ENCODE measurements at places on chromosomes 6 and 20.

GRCh38 chr6:123001540-123001939, 5.5 kb downstream of the CLVS2 start:
- DNase-seq: no peak

DNA sequence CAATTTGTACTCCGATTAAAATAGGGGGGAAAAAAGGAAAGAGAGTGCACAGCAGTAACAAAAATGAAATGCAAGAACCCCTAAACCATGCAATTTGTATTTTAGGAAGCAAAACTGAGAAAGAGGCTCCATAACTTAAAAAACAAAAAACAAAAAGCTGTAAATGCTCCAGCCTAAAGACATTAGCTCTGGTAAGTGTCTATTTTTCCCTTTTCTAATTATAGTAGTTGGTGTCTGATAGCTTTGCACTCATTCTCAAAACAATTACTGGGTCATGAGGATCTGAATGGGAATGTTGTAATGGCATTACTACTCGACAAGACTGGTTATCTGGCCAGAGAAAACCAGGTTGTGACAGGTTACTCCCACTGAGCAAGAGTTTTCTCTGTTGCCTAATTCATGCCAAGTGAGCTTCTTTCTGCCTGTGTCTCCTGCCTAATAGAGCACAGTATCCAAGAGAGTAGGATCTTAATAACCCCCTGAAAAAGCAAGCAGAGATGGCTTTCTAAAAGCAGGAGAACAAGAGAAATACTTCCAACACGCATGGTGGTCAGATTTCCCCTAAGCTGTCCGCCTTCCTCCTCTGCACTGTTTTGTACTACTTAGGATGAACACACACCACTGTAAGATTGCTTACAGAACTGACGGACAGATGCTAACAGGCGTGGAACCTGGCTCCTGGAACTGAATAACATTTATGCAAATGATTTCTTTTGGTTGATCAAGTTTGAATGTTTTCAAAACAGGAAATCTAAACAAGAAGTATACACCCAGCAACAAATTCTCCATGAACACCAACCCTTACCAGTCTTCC, 86.4 kb downstream of the FKBP5 start:
- no peak for DNase-seq

- DNase-seq: no peak
These were observed 40.3 kb upstream of the OGFRL1 start for GRCh38 chr6:71248306-71248765.

GRCh38 chr6:165647041-165647440, 16.0 kb downstream of the PDE10A start:
- DNase-seq: no peak

DNA sequence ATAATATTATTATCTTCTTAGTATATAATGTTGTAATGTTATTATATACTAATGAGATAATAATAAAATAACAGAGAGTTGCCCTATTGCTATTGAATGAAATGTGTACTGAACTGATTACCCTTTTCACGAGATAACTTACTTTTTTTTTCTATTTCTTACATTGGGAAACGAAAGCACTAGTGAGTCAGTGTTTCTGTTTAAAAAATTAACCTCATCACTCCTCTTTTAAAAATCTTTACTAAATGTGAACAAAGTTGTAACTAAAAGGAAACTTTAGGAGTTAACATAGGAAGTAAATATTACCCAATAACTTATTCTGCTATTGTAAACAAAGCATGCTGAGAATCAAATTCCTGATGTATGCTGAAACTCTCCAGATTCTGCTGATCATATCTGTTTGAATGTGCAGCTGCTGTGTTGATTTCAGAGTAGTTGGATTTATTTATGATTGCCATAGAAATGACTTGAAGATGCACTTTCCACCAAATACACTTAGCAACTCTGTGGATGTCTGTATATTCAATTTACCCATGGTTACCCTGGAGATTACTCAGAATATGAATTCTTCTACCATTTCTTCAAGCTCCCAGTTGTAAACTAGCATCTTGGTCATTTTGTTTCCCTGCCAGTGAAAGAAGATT, 523.4 kb downstream of the TENT5A start:
- no peak for DNase-seq

DNA sequence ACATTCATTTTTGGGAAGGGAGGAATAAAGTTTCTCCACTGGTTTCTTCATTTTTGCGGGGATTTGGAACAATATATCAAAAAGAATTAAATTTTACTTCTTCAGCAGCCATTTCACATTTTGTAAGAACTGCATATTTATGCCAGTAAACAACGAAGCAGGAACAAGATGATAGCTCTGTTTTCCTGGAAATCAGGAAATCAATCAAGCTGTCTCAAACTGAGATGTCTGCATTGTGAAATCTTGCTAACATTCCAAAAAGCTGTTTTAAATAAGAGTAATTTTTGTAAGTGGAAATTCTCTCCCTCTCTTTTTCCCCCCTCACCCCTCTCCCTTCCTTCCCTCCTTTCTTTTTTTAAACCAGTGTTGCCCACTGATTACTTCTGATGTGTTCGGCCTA, 20.0 kb downstream of the MAPK13 start:
- no peak for DNase-seq

DNA sequence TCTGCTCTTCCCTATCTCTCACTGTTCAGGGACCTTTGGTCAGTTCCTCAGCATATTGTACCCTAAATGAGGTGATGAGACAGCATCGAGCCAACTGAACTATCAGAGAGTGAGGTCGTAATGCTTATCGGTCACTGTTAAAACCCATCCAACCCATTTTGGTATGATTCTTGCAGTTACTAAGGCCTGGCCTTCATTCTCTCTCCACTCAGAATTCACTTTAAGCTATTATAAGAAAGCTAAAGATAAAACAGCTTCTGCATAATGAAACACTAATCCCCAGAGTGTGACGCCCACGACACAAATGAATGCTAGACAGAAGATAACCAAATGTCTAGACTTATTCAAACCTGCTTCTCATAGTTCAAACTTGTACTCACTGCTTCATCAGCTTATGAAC, 175.8 kb downstream of the GMPR start:
- peak; percentile 38 for DNase-seq

DNA sequence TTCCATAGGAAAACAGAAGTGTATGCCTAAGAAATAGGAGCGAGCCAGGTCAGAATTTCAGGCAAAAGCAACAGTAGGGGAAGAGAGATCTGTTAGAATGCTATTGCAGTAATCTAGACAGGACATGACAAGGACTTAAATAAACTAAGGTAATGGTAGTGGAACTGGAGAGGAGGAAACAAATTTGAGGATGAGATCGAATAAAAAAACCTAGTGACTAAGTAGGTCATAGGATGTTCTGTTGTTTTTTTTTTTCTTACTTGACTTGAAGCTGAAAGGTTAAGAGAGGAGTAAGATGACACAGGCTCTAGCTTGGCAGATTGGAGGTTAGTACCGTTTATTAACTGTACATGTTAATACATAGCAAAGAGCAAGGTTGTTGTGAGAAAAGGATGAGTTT, 28.6 kb downstream of the ORC3 start:
- DNase-seq: no peak

All from activated CD4-positive, alpha-beta T cell treated with anti-CD3 and anti-CD28 coated beads, Interleukin-2, Interleukin-6, amounts not matched to agents 100 ng/mL and 50 ng/mL, durations not matched to agents 16 hours and 8 hours (primary cell).